ENCODE measurements at places on chromosomes 2 and 18. TPM values are rescaled to one million over a fixed set of nuclear protein-coding genes. Genes with fewer than 3 reads are reported as not detected.
A peak's percentile ranks its signal among the peaks of the same experiment; 100 is the strongest.

OSR1 gene
- total RNA-seq, result not detected

KIF1A gene
- total RNA-seq, result not detected

CHRNG gene
- not detected for total RNA-seq

AQP12B gene
- not detected for total RNA-seq

DNA sequence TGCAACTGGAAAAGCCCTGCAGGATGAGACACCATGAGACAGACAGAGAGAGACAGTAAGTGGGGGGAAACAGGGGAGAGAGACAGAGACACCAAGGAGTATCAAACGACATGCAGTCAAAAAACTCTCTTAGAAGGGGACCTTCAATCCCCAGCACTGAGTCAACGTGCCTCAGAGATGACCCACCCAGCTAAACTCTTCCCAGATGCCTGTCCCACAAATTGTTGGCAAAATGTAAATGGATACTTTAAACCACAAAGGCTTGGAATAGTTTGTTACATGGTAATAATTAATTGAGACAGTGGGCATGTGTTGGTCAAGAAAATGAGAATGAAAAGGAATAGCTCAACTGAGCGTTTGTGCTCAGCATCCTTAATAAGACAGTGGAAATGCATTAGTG, 98.3 kb downstream of the GRB14 start:
- DNase-seq, result no peak

GRCh38 chr2:203565076-203565475, 30.0 kb upstream of the RAPH1 start:
- DNase-seq, result no peak

DNA sequence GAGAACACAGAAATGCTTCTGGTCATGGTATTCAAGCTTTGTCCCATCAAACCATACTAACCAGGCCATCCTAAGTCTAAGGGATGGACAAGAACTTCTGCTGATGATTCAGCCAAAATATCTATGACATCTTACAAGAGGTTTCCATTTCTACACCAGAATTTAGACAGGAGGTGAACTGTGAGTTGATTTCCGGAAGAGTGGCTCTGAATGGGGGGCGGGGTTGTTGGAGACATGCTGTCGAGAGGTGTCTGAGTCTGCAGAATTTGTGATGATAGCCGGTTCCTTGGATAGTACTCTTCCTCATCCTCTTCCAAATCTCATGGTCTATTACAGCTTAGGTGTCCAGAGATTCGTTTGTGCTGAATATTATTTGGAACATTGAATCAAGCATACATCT, 408.7 kb upstream of the TCF4 start:
- DNase-seq, result no peak

- DNase-seq, result peak; percentile 20
Observed at GRCh38 chr18:58761241-58761969, 90.1 kb downstream of the MALT1 start.

- no peak for DNase-seq
Observed at GRCh38 chr2:212465456-212465855, 73.1 kb downstream of the ERBB4 start.

- DNase-seq, result no peak
Observed at GRCh38 chr18:76307293-76307690, 187.8 kb downstream of the ZNF516 start.

GRCh38 chr2:28137221-28137620, 246.7 kb downstream of the BABAM2 start:
- no peak for DNase-seq

DNA sequence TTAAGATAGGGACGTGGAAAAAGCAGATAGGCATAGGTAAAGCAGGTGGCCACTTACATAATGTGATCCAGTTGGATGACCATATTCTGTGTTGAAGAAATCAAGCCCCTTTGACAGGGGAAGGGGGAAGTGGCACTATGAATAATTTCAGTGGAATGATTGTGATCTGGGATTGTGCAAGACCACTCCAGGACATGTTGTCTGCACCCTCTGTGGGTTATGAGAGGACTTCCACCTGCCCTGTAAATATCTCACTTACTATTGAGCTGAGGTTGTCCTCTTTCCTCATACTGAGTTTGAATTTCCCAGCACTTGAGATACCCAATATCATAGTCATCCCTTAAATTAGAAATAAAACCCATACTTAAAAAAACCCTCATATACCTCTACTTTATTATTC, 220.7 kb downstream of the IRS1 start:
- DNase-seq, result no peak

GRCh38 chr2:28334527-28334894, 58.1 kb upstream of the FOSL2 start:
- DNase-seq, result no peak

GRCh38 chr2:207491956-207492355, 37.8 kb upstream of the CREB1 start:
- DNase-seq, result no peak
